ENCODE measurements at places on chromosomes 12 and 14. TPM values are rescaled to one million over a fixed set of nuclear protein-coding genes. Genes with fewer than 3 reads are reported as not detected.

Gene DDX23
- 97.2 TPM for total RNA-seq

Gene TEX52
- not detected for total RNA-seq

Gene PLEKHG7
- not detected for total RNA-seq

Gene ACVRL1
- total RNA-seq = 1.2 TPM

Gene RIMBP2
- 0.47 TPM for total RNA-seq
